GM12892 (cell line): ENCODE measurements at places on chromosomes 1 and 21.

- no peak for DNase-seq
These were observed 56.4 kb downstream of the AHCTF1 start for GRCh38 chr1:246875041-246876026.

GRCh38 chr1:31004231-31004621, 61.3 kb downstream of the PUM1 start:
- DNase-seq: no peak

DNA sequence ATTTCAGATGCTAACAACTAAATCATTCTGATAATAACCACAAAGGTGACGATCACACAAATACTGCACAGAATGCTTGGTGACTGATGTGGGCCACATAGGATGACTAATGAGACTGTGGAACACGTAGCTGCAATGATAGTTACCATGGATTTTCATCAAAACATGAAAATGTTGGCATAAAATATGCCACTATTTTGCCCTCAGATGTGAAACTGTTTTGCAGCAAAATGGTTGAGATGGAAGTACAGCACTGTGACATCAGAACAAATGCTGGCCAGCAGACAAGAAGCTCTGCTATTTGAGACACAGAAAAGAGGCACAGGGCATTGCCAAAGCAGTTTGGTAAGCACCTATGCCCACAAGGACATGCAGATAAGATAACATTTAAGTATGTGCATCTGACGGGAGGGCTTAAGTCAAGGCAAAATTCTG, 83.8 kb downstream of the NIBAN1 start:
- DNase-seq: no peak

- DNase-seq: no peak
These were observed 1377.7 kb upstream of the ADGRL4 start for GRCh38 chr1:80384083-80384830.

GRCh38 chr21:45560106-45561021, 18.1 kb upstream of the SLC19A1 start:
- no peak for DNase-seq

DNA sequence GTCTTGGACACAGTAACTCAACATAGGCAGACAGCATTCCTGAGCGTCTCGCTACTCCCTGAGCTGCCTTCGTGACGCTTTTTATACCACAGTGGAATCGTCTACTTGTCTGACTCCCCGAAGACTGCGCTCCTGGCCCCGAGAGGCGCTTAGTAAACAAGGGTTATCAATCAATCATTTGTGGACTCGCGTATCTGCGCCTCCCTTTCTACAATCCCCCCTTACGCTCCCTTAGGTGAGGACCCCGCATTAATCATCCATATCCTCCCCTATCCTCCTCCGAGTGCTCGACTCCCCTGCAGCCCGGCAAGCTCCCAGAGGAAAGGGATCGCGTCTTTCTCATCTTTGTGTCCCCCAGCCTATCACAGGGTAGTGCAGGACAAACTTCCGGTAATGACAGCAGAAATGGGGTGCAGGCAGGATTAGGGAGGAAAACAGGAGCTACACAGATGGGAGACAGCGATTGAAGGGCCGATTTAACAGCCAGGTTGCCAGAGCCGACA, 522 bp downstream of the TMEM59 start:
- DNase-seq: peak; percentile 29
